ENCODE measurements at places on chromosomes 7 and 10.

GRCh38 chr10:593421-593820 lies 96.0 kb downstream of the DIP2C start:
- DNase-seq = no peak

- DNase-seq = no peak
These were observed 28.6 kb downstream of the REEP3 start for GRCh38 chr10:63549810-63550209.

DNA sequence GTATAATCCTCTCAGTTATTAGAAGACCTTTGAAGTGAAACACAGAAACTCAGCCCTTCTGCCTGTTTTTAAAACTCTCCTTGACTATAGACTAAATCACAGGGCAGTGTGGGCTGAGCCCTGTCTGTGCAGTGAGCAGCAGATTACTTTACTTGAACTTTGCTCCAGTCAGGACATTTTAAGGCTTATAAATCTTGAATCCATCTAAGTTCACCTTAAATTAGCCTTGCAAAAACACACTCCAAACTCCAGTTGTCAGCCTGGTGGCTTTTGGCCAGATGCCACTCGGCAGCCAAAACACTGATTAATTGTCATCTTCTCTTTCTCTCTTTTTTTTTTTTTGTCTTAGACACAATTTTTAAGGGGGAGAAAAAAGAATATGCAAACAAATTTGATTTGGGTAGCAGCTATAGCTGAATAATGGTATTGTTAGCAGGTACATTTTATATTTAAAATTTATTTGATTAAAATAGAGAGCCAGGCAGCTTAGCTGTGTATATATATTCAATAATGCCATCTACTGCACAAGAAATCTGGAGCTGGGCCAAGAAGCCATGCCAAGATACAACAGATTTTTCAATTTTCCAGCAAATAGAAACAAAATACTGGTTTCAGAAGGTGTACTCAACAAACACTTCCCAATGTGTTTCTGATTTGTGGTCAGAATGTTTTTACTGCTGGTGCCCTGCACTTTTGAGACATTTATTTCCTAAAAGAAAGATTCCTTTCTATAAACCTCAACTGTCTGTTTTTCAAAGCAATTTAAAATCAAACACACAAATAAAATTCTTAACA lies 247.7 kb downstream of the TFEC start:
- DNase-seq = no peak

DNA sequence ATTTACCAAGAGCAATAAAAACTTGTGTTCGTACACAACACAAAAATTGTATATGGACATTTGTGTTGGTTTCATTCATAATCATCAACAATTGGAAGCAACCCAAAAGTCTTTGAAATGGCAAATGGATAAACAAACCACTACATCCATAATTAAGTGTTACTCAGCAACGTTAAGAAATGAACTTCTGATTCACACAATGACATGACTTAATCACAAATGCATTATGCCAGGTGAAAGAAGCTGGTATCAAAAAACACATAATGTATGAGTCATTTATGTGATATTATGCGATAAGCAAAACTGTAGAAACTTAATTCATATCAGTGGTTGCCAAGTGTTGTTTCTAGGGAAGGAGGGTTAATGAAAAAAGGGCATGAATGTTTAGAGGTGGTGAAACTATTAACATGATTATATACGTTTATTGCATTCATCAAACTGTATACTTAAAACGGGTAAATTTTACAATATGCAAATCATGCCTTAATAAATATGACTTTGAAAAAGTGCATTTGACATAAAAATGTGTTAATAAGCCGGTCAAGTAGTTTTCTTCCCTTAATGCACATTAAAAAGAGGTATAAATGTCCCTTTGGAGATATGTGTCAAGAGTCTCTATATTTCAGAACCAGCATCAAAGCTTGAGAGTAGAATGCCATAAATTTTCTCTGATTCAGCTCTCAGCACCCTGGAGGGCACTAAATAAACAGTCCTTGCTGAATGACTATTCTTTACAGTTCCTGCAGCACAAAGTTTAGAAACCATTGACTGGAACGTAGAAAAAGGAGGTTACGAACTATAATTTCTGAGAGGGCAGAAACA lies 84.8 kb upstream of the GRM3 start:
- no peak for DNase-seq

- no peak for DNase-seq
These were observed 39.4 kb upstream of the ARHGAP21 start for GRCh38 chr10:24762966-24763623.

- DNase-seq = no peak
These were observed 320.0 kb upstream of the ETV1 start for GRCh38 chr7:14309432-14309831.

- DNase-seq = no peak
These were observed 166.5 kb downstream of the TFEC start for GRCh38 chr7:115864082-115864481.

DNA sequence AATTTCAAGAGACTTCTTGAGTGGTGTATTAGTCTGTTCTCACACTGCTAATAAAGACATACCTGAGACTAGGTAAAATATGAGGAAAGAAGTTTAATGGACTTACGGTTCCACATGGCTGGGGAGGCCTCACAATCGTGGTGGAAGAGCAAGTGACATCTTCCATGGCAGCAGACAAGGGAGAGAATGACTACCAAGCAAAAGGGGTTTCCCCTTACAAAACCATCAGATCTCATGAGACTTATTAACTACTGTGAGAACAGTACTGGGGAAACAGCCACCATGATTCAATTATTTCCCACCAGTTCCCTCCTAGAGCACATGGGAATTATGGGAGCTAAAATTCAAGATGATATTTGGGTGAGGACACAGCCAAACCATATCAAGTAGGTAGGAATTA lies 150.5 kb downstream of the PCDH15 start:
- DNase-seq = no peak

GRCh38 chr10:31062856-31063255 lies 31.2 kb upstream of the ZNF438 start:
- DNase-seq = no peak

- DNase-seq = no peak
These were observed 51.2 kb upstream of the SEMA3A start for GRCh38 chr7:84245835-84246234.

- DNase-seq = no peak
These were observed 7.3 kb downstream of the TFPI2 start for GRCh38 chr7:93883078-93883916.
